ENCODE measurements at places on chromosomes 13 and 19.

DNA sequence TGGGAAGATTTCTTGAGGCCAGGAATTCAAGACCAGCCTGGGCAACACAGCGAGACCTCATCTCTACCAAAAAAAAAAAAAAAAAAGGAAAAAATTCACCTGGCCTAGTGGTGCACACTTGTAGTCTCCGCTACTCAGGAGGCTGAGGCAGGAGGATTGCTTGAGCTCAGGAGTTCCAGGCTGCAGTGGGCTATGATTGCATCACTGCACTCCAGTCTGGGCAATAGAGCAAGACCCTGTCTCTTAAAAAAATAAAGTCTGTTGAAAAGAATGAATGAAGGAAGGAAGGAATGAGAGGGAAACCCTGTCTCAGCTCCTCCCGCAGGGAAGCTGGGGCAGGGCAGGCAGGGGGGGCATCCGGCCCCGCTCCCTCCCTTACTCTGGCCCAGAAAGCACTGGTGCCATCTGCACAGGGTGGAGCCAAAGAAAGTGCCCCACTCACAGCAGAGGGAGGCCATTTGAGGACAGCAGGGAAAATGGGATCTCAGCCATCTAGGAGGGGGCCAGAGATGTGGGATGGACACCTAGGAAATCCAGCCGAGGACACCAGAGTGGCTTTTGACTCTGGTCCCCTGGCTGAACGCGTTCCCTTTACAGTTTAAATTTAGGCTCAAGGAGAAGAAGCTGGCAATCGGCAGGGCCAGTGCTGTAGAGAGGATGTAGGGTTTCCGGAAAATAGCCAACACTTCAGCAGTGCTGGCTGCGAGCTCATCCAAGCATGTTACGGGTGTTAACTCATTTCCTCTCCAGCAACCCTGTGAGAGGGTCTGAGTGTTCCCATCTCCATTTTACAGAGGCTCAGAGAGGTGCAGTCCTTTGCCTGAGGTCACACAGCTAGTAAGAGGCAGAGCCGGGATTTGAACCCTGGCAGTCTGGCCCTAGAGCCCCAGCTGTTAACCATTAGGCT lies 3.6 kb upstream of the HPN start:
- DNase-seq: no peak

DNA sequence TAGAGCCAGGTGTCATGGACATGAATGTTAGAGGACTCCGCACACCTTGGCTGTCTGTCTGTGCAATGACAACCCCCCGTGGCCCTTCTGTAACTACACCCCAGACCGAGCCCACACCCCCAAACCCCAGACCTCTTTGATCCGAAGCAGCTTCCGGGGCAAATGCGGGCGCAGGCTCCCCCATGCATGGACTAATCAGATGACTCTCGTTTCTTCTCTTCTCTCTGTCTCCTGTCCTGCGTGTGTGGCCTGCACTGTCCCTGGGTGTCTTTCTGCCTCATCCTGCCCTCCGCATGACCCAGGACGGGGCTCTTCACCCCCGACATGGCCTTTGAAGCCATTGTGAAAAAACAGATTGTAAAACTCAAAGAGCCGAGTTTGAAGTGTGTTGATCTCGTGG lies 38.9 kb downstream of the TMED1 start:
- DNase-seq: no peak

GRCh38 chr13:93721483-93721882 lies 494.9 kb downstream of the GPC6 start:
- DNase-seq: no peak

DNA sequence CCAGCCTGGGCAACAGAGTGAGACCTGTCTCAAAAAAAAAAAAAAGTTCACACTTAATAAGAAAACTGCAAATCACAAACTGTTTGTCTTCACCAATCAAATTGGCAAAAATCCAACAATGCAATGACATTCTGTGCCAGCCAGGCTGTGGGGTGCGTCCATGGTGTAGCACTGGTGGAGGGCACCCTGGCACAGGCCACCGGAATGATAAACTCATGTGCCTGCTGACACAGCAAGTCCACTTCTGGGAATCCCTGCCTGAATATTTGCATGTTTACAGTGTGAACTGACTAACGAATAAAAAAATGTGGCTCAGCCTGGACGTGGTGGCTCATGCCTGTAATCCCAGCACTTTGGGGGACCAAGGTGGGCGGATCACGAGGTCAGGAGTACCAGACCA lies 1.6 kb upstream of the LRRC25 start:
- no peak for DNase-seq

- no peak for DNase-seq
Measured at GRCh38 chr19:55484593-55485438, at the start of gene NAT14. TSS of gene NAT14 (plus strand) at chr19:55485188. CDS start at chr19:55485709, 521 bp downstream.

DNA sequence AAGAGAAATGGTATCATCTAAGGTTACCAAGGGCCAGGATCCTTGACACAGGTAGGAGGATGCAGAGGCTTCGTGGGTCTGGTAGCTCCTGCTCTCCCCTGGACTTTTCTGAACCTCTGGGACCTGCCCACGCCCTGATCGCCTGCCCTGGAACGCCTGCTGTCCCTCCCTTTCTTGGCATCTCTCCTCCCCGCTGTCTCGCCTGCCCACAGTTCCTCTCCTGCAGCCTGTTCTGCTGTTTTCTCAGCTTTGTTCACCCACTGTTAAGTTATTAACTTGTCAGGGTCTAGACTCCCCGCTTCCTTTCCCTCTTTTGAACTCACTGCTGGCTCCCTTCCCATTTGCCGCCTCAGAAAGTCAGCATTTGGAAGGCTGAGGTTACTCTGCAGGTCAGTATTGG lies 19.8 kb downstream of the SERP2 start:
- no peak for DNase-seq

GRCh38 chr19:18317961-18318800 lies 4.7 kb downstream of the LSM4 start:
- DNase-seq: no peak

DNA sequence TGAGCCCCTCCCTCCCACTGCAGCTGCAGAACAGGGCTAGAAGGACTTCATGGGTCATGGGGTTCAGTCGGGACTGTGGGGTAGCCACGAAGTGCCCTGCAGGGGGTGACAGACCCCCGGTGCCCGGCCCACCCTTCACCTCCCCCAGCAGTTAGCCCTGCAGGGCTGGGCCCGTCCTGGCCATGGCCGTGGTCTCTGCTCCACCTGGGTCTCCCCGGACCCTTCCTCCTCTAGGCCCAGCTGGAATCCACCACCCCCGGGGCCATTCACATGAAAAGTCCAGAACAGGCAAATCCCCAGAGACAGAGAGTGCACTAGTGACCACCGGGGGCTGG lies 17.3 kb downstream of the MKNK2 start:
- DNase-seq: no peak

DNA sequence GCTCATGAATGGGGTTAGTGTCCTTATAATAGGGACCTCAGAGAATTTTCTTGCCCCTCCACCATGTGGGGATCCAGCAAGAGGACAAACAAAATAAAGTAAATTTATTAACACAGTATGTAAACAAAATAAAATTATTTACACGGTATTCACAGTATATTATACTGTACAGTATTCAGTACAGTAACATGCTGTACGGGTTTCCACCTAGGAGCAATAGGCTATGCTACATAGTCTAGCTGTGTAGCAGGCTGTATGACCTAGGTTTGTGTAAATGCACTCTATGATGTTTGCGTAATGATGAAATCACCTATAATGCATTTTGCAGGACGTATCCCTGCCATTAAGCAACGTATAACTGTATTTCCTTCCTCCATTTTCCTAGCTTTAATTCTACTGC lies 11.8 kb upstream of the DIAPH3 start:
- no peak for DNase-seq

GRCh38 chr13:99894105-99894839 lies 77.3 kb downstream of the ZIC5 start:
- DNase-seq: no peak

- DNase-seq: no peak
Measured at GRCh38 chr19:51750400-51751094, 1.1 kb downstream of the FPR1 start.

- no peak for DNase-seq
Measured at GRCh38 chr13:25659091-25659795, 287.5 kb downstream of the ATP8A2 start.

- DNase-seq: no peak
Measured at GRCh38 chr19:23554548-23554947, 132.5 kb downstream of the ZNF675 start.

DNA sequence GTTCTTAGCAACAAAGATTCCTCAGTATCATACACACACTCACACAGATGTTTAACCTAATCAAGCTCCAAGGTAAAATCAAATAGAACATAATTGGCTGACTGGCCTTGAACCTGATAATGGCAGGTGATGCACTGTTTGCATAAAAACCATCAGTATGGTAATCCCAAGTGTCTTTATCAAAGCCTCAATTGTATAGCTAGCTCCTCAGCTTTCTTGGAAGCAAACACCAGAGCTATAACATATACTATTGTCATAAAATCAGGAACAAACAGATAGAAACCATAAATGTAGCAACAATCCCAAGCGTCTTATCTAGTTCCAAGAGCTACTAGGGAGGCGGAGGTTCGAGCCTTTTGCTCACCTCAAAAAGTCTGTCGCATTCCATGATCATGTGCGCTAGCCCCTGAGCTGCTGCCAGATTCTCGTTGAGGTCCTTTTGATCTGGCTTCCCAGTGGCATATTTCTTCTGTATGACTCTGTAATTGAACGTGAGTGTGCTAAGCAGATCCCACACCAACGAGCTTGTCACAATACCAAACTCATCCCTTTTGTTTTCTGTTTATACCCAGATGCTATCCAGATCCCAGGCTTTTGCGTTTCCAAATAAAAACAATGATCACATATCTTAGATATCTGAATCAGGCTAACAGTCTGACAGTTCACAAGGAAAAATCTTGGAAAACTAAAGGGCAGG lies 95.3 kb downstream of the KL start:
- DNase-seq: no peak

DNA sequence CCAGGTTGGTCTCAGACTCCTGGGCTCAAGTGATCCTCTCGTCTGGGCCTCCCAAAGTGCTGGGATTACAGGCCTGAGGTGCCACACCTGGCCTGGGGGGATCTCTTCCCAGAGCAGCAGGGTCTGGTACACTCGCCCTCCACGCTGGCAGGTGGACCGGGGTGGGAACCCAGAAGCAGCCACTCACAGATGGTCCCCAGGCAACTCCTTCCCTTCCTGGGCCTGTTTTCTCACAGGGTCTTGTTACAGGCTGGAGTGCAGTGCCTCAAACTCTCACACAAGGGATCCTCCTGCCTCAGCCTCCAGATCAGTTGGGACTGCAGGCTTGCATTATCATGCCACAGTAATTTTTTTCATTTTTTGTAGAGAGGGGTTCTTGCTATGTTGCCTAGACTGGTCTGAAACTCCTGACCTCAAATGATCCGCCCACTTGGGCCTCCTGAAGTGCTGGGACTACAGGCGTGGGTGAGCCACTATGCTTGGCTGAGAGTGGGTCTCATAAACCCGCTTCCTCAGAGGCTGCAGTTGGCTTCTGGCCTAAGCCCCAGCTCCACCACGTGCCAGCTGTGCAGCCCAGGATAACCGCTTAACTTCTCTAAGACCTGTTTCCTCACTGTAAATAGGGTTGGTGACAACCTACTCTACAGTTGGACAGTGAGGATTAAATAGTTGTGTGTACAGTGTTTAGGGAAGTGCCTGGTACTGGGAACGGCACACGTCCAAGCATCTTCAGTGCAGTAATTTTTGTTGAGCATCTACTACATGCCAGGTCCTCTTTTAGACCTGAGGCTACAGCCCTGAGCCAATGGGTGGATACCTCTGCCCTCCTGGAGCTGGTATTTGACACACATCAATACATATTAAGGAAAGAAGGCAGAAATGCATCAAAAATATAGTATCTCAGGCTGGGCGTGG lies 871 bp upstream of the CCER2 start:
- DNase-seq: no peak

GRCh38 chr19:21158523-21159135 lies 16.8 kb downstream of the ZNF431 start:
- DNase-seq: no peak

DNA sequence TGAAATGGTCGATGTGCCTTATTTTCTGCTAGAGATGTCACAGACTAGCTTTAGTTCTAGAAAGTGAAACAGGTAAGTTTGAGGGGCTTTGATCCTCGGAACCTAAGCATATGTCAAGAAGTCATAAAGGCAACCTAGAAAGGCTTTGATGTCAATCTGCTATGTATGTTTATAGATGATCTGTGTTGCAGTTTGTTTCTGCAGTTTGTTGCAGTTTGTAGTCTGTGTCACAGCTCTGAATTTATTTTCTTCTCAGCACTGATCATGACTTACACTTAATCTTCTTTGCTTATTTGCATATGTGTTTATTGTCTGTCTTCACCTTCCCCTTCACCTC lies 5.9 kb downstream of the LSM14A start:
- DNase-seq: no peak

- DNase-seq: no peak
Measured at GRCh38 chr13:24741016-24741662, 22.8 kb upstream of the RNF17 start.

DNA sequence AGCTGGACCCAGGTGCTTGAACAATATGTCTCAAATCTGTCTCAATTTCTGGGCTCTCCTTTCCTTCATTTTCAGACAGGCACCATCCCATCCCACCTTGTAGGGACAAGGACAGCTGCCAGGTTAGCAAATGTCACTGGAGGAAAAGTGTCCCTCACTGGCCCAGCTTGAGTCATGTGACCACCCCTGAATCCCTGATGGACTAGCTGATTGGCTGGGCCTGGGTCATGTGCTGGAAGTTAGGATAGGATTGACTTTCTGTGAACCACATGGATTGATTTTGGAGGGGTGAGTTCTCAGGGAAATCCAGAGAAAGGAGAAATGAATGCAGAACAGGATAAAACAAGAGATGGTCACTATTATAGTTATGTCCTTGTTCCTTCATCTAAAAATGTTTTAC lies 28.2 kb upstream of the FXYD3 start:
- no peak for DNase-seq

Data from stimulated activated CD4-positive, alpha-beta T cell treated with anti-CD3 and anti-CD28 coated beads, Interleukin-1b, Interleukin-23, amount 100 ng/mL, for 1 hour (primary cell).